ENCODE measurements at places on chromosomes 2 and 18.
A peak's percentile ranks its signal among the peaks of the same experiment; 100 is the strongest.

GRCh38 chr2:68938938-68939337 is 13.8 kb downstream of the GKN2 start:
- DNase-seq: no peak

DNA sequence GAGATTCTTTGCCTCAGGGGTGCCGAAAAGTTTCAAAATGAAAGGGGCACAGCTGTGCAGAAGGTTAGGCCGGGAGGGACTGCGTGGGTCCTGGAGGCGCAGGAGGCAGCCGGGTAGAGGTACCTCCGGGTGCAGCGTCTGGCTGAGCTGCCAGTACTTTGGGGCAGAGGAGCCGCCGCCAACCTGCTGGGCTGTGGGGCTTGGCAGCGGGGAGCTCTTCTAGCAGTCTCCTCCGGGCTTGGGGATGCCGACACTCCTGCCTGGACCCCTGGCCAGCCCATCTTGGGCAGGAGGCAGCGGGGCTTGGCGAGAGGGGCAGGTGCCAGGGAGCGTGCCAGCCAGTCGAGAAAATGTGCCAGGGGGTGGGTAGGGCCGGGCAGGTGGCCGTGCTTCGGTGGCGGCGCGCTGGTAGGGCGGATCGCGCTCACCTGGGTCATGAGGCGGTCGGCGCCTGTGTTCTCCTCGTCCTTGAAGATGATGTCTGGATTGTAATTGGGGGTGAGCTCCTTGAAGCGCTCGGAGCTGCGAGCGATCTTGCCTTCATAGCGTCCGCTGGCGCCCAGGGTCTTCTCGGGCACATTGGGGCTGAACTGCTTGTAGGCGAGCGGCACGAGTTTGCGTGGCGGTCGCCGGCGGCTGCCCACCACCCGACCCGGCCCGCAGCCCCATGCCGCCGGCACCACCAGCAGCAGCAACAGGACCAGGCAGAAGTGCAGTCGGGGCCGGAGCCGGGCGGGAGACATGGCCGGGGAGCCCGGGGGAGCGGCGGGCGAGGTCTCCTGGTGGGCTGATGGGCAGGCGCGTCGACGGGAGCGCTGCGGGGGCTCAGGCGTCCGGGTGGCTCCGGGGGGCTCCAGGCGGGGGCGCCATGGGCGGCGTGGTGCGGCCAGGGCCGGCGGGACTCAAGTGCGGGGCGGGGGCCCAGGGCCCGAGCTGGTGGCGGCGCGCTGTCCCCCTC is 717 bp downstream of the IHH start:
- DNase-seq: no peak

DNA sequence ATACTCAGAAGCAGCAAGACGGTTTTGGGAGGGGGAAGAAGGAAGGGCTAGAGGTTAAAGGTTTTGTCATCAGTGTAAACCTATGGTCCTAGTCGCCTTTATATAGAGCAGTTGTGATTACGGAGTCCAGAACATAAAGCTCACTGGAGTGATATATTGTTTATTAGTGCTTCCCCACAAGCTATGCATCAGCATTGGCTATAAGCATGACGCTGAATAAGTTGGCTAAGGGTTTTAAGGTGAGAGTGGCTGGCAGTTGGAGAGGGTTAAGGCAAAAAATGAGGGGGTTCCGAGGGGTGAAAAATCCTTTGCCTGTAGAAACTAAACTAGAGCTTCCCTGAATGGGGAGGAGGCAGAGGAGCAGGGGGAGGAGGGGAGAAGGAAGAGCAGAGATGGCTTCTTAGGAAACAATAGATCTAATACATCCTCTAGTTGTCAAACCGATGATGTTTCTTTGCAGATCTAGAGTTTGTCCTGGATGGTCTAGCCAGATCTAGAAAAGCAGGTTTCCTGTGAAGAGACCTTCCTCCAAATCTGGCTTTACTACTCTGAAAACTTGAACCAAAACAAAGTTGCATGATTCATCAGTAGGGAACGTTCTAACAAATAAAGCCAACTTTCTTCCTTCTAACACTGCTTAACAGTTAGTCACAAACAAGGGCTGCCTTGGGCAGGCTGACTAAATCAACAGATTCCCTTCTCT is 2.5 kb downstream of the KLF7 start:
- DNase-seq: no peak

DNA sequence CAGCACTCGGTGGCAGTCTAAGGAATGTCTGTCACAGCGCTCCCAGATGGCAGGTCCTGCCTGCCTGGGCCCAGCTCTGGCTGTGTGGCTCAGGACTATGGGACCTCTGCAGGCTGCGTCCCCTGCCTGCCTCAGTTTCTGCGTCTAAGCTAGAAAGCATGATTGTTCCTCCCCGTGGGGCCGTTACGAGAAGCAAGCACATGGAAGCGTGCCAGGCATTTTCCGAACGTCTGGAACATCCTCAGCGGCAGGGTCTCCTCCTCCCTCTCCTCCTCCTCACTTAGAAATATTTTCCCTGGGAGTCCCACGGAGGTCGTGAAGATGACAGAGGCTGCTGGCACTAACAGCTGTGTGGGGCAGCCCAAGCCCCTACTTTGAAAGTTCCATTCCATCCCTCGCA is 43.3 kb downstream of the LRRFIP1 start:
- no peak for DNase-seq

GRCh38 chr18:36887114-36887513 is 58.2 kb downstream of the KIAA1328 start:
- no peak for DNase-seq

- DNase-seq: no peak
Observed at GRCh38 chr2:62370321-62371250, 135.4 kb downstream of the TMEM17 start.

GRCh38 chr2:101776172-101777043 is 78.9 kb downstream of the MAP4K4 start:
- DNase-seq: no peak

DNA sequence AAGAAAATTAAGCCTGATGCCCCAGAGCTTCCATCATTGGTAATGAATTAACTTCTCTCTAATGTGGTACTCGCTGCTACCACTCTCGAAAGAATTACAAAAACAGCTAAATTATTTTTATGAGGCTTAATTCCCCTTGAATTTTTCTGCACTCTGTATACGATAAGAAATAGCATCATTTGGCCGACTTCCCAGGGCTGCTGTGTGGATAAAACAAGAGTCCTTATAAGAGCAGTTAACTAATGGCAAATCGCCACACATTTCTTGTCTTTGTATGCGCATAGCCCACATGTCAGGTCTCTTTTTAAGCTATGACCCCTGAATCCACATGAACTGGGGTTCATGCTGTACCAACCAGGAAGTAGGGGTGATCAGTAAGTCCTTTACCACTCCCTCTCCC is 668.4 kb downstream of the TMEM182 start:
- no peak for DNase-seq

- DNase-seq: no peak
Observed at GRCh38 chr2:233807966-233808935, 30.1 kb downstream of the MROH2A start.

GRCh38 chr2:8255448-8255800 is 426.4 kb upstream of the ID2 start:
- no peak for DNase-seq

GRCh38 chr2:173583196-173583595 is 228.5 kb downstream of the CDCA7 start:
- no peak for DNase-seq

DNA sequence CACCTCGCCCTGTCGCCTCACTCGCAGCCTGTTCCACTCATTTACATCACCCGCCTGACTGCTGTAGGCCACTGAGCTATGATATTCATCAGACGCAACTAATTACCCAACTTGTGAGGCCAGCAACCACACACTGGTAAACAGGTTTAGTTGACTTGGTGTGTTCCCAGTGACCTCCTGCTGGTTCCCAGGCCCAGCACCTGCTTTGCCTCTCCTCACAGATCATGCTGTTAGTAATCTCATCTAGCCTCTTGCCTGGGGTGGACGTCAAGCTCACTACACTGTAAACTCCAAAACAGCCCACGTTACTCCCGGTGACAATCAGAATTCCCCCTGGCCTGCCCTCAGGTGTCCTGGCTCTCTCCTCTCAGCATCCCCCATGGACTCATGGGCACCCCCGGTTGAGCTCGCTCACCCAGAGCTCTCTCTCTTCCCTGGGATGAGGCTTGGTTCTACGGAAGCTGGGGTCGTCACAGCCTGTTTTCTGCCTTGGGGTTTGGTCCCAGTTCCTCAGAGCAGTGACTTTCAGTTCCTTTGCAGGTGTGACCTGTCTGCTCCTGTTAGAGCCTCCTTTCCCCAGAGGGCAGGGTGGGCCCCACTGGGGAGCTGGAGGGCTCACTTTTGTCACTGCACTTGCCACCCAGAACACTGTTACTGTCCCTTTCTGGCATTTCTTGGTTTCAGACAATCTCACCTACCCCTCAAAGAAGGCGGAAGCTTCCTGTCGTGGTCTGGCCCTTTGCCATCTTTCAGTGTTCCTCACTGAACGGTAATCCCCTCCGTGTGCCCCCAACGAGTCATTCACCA is 40.3 kb downstream of the INPP5D start:
- DNase-seq: peak; percentile 44

- DNase-seq: peak; percentile 66
Observed at GRCh38 chr2:218168635-218169462, 2.1 kb upstream of the CXCR1 start.

- no peak for DNase-seq
Observed at GRCh38 chr2:202072226-202072625, 829 bp upstream of the KIAA2012 start.

DNA sequence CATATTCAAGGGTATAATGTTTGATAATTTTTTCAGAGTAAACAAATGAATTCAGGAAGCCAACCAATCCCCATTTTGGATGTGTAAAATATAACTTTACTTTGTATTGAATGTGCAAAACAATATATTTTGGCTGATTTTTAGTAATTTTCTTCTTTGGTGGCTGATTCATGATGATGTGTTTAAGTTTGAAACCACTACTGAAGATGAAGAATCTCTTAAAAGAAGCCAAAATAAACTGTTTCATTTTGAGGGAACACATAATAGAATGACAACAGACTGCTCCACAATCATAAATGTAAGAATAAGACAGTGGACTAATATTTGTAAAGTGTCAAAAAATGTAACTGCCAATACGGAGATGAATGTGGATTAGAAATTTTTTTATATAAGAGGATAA is 52.5 kb upstream of the TRIM43 start:
- no peak for DNase-seq

DNA sequence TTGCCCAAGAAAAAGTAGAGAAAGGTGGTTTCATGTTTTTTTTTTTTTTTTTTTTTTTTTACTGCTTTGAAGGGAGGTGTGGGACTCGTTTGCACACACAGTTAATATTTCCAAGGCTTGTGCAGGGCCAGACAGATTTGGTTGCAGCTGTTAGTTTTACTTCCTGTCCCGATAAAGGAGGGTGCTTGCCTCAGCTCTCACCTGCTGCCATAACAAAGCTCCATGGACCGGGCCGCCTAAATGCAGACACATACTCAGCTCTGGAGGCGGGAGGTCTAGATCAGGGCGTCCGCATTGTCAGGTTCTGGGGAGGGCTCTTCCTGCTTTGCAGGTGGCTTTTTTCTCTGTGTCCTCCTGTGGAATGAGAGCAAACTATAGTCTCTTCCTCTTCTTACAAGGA is 69.9 kb downstream of the ODC1 start:
- no peak for DNase-seq

- DNase-seq: no peak
Observed at GRCh38 chr2:122033778-122034177, 278.3 kb downstream of the TSN start.

DNA sequence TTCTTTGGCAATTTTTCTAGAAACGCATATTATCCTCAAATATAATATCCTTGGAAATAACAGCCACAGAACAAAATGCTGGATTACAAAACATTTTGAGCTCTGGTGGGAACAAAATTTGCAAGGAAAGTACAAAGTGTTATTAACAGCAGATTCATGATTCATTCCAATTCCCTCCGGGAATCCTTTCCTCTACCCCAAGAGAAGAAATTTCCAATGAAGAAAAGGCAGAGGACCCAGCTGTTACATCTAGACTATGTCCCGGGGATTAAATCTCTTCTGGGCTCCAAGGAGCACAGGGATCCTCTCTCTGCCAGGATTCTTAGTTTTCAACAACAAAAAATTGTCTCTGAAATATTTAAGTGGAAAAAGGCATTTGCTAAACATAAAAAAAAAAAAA is 51.6 kb upstream of the TMEFF2 start:
- DNase-seq: no peak

DNA sequence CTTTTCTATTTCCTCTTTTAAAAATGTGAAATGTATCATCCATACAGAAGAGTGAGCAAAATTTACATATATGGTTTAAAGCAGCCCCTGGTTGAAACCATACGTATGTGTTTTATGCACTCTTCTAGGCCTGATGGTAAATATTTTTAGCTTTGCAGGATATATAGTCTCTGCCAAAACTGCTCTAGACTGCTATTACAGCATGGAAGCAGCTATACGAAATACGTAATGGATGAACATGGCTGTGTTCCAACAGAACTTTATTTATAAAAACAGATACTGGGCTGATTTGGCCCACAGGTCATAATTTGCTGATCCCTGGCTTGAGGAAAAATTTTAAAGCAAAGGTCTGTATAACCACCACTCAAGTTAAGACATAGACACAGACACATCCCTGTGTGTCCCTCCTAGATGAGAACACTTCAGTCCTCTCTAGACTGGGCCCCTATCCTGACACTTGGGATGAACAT is 42.5 kb upstream of the ATP8B1 start:
- DNase-seq: no peak

DNA sequence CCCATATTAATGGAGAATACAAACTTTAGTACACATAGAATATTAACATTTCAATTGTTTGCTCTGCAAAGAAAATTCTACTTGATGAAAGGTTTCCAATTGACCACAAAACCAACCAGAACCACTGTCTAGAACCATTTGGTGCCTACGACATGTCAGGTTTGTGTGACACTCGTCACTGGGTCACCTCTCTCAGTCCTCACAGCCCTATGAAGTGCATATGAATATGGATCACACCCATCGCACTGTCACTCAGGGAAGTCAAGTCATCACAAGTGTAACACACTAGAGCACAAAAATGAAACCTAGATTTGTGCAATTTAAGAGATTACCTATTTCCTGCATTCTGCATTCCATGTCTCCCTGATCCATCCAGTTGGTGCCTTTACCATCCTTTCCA is 43.7 kb downstream of the PTPN2 start:
- no peak for DNase-seq

GRCh38 chr2:211944572-211944971 is 594.0 kb downstream of the ERBB4 start:
- DNase-seq: no peak

GRCh38 chr2:239271471-239271870 is 129.3 kb downstream of the HDAC4 start:
- DNase-seq: no peak

DNA sequence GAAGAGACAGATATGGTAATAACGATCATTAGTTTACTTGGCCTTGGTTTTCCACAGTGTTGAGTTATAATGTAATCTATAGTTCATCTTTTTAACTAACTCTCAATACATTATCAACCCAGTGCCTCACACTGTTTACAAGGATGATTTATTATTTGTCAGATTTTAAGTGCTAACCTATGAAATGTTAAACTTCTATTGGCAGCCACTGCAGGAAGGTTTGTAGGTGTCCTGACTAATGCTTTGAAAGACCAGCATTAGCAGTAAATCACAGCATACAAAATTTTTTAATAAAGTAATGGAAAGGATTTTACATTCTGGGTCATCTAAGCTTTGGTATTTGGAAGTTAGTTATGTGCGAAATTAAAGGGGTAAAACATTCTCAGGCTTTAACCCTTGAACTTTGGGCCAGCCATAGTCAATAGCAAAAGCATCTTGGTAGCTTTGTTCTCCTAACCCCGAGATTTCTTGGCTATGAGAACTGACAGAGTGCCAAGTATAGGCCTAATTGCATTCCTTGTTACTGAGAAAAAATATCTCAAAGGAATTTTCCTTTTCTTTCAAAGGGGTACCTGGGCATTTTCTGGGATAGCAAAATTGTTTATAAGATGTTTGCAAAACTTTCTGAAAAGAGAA is 30.6 kb downstream of the SPATS2L start:
- DNase-seq: no peak
